Esophagus mucosa (tissue), 1 donor: ENCODE measurements at places on chromosomes 3 and 15. TPM values are rescaled to one million over a fixed set of nuclear protein-coding genes. Genes with fewer than 3 reads are reported as not detected.

Gene NR1I2
- total RNA-seq: not detected

Gene CSPG5
- 0.48 TPM for total RNA-seq

Gene CHST13
- total RNA-seq: not detected

Gene FSIP1
- 0.28 TPM for total RNA-seq

Gene TGM4
- not detected for total RNA-seq

Gene WDR73
- 23.7 TPM for total RNA-seq

Gene CRELD1
- 4.6 TPM for total RNA-seq

Gene HTD2
- total RNA-seq: 8.1 TPM

Gene ZMYND10
- 0.64 TPM for total RNA-seq

Gene FAM81A
- total RNA-seq: 1.2 TPM

Gene CSK
- 77.1 TPM for total RNA-seq

Gene LOXL1
- total RNA-seq: 5.8 TPM

Gene TNNC1
- 0.88 TPM for total RNA-seq

Gene TM6SF1
- total RNA-seq: 0.48 TPM

Gene CCR9
- not detected for total RNA-seq

Gene PAQR9
- not detected for total RNA-seq

Gene CEP70
- 17.3 TPM for total RNA-seq

Gene SCN5A
- total RNA-seq: not detected

Gene CFAP100
- total RNA-seq: not detected

Gene SGO1
- 5.4 TPM for total RNA-seq

Gene GABRG3
- not detected for total RNA-seq

Gene ZNF774
- 2.4 TPM for total RNA-seq

Gene C3orf22
- total RNA-seq: not detected

Gene NBEAL2
- total RNA-seq: 117 TPM

Gene LRRIQ4
- total RNA-seq: not detected

Gene ABI3BP
- 7.1 TPM for total RNA-seq
